ENCODE measurements at places on chromosomes 2 and 18.
A peak's percentile ranks its signal among the peaks of the same experiment; 100 is the strongest.

GRCh38 chr2:38113981-38114708 is 38.2 kb upstream of the CYP1B1 start:
- DNase-seq: no peak

GRCh38 chr2:176130147-176130956 is 847 bp downstream of the HOXD8 start:
- DNase-seq: no peak

DNA sequence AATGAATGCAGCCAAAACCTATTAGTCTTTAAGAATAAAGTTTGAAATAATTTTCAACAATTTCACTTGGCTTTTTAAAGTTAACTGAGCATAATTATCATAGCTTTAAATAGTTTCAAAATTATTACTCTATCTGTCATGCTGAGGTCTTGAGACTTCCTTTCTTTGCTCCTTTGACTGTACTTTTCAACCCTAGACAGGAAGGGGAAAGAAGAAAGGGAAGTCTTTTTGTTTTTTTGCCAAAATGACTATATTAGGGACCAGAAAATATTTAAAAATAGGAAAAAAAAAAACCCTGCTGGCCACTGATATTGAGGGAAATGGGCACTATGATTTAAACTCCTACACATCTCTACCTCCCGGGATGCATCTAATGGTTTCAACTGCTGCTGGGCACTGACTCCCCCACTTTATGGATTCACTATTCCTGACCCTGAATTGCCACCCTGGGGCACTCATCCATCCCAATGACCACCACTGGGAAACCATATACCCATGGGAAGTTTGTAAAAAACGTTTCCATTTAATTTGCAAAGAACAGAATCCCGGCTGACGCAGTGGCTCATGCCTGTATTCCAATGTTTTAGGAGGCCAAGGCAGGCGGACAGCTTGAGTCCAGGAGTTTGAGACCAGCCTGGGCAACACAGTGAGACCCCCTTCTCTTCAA is 50.5 kb downstream of the GAREM1 start:
- DNase-seq: no peak

- no peak for DNase-seq
Measured at GRCh38 chr2:214395040-214395439, 15.8 kb upstream of the VWC2L start.

- DNase-seq: no peak
Measured at GRCh38 chr2:33678436-33678835, 79.3 kb upstream of the FAM98A start.

- DNase-seq: no peak
Measured at GRCh38 chr2:174312581-174313234, 22.0 kb upstream of the SP9 start.

- DNase-seq: peak; percentile 63
Measured at GRCh38 chr2:71466301-71467179, 13.2 kb downstream of the DYSF start.

- DNase-seq: no peak
Measured at GRCh38 chr2:74014813-74015212, 30.1 kb downstream of the TET3 start.

GRCh38 chr2:223032187-223033142 is 19.5 kb upstream of the KCNE4 start:
- DNase-seq: no peak

DNA sequence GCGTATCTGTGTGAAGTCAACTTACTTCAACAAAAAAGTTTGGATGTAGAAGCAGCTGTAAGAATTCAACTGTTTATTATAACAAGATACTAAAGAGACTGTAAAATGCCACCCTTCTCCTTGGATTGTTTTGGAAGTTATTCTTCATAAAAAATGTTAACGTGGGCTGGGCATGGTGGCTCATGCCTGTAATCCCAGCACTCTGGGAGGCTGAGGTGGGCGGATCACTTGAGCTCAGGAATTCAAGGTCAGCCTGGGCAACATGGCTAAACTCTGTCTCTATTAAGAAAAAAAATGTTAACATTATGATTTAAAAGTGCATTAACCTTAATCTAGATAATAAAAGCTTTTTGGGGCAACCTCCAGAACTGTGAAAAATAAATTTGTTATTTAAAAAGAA is 7.7 kb downstream of the CIAO1 start:
- no peak for DNase-seq

DNA sequence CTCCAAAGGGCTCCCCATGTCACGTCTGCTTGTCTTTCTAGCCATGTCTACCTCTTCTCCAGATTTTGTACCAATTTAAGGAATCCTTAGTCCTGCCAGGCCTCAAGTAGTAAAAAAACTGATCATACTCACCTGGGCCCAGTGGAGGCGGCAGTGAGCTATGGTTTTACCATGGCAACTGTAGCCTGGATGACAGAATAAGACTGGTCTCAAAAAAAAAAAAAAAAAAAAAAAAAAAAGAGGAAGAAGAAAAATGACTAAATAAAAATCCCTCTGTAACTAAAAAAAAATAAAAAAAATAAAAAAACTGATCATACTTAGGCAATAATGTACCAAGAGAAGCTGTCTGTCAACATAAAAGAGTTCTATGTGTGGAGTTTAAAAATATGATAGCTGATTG is 221.6 kb downstream of the NR4A2 start:
- no peak for DNase-seq

GRCh38 chr2:196798980-196799379 is 503 bp downstream of the GTF3C3 start:
- DNase-seq: no peak

GRCh38 chr2:218009231-218009630 is 6.4 kb upstream of the TNS1 start:
- DNase-seq: no peak

DNA sequence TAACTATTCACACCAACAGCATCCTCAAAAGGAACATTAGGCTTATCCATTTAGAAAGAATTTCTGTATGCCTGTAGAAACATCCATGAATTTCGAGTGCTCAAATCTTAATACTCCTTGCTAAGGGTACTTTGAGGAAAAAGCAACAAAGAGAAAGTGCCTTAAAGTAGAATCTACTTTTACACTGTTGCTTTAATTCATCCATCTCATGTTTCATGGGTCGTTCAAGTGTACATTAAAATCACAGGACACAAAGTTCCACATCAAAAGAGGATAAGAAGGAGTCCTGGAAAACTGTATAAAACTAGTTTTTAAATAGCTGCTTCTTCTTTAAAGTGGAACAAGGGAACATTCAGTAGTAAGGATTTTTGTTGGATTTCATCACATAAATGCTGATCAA is 54.5 kb downstream of the LRP1B start:
- no peak for DNase-seq

- DNase-seq: no peak
Measured at GRCh38 chr2:151193576-151193975, 68.1 kb downstream of the RBM43 start.

- no peak for DNase-seq
Measured at GRCh38 chr2:226447338-226448300, 352.0 kb downstream of the IRS1 start.

DNA sequence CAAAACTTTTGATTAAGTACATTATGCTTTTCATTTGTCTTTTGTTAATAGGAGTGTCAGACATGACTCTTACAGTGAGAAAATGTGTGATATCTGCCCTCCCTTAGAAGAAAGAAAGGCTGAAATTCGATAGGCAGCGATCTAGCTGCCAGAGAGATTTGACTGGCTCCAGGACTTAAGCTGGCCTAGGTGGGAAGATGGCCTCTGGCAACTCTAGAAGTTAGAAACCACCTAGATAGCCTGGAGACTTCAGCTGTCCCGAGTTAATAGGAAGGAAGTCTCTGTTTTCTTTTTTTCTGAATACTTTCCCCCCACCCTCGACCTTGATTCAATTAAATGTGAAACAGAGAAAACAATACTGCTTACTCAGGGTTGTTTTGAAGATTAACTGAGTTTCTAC is 1194.7 kb upstream of the CRIM1 start:
- DNase-seq: no peak

DNA sequence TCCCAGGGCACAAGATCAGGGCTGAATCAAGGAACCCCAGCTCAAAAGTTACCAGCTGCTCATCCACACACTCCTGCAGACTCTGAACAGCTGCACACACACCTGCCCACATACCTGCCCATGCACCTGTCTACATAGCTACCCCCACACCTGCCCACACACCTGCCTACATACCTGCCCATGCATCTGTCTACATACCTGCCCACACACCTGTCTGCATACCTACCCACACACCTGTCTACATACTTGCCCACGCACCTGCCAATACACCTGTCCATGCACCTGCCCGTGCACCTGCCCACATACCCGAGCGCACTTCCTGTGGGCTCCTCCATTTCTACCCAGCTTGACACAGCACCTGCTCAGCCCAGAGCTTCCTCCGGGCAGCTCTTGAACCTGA is 122.8 kb upstream of the AGAP1 start:
- DNase-seq: no peak

- no peak for DNase-seq
Measured at GRCh38 chr2:149185942-149186490, 144.4 kb upstream of the LYPD6 start.

DNA sequence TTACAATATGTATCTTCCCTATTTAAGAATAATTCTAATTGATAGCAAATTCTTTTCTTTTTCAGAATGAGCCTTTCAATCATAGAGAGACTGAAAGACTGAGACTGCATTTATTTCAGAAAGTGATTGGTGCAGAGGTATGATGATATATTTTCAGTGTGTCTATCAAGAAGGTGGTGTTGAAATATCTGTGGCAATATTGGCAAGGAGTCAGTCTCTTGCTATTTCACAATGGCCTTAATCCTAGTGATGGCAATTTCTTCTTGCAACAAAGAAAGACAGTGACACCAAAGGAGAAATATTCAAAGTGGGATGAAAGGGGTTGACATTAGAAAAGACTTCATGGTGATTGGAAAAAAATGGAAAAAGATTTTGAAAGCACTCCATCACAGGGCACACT is 21.7 kb upstream of the ZBTB14 start:
- DNase-seq: no peak

GRCh38 chr18:27966881-27967280 is 210.0 kb downstream of the CDH2 start:
- no peak for DNase-seq

GRCh38 chr18:55179425-55179824 is 220.2 kb upstream of the CCDC68 start:
- DNase-seq: no peak

- DNase-seq: no peak
Measured at GRCh38 chr2:227942965-227943364, 71.5 kb downstream of the DAW1 start.

- no peak for DNase-seq
Measured at GRCh38 chr2:112958428-112959108, 19.2 kb upstream of the IL36G start.

DNA sequence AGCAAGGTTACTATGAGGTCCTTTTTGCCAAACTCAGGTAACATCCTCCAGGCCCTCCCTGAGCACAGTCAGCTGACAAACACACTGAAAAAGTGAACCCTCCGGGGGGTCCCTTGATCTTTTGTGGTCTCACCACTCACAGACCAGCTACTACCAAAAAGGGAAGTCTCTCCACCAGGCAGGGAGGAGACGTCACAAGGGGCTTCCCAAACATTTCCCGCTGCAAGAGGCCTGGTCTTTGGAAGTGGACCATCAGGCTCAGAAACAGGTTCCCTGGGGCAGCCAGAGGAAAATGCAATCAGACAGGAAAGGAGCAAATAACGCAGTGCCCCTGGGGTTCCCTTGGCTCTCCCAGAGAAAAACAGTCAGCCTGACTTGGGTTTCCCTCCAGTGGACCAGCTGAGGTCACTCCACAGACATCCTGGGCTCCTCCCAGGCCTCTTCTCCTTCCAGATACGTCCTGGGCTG is 38.7 kb upstream of the POMC start:
- DNase-seq: peak; percentile 34

DNA sequence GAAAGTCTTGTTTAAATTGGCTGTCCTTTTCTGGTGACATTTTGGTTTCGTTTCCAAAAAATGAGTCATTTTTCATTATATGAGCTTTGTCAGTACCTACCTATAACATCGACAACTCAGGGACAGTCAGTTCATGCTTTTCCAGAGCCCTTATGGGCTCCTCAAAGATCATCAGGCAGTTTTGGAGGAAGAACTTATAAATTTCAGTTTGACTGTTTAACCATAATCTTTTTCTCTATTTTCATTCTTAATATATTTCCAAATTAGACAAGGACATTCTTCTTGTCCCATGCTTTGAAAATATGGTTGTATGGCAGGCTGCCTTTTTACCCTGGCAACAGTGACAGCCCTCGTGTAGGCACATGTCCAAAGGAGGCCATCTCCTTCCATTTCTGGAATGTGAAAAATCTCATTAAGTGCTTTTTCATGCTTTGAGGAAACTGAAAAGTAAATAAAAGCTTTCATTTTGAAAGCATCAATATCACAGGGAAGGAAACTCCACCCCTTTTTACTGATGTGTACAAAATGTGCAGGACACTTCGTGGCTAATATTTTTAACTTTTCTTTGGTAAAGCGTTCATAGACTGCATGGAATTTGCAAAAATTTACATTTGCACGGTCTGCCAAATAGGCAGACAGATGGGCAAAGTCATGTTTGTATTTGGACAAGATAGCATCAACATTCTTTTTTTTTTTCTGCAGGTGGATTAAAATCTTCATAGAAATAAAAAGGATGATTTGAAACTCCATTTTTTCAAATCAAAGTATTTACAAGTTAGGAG is 7.2 kb upstream of the PROC start:
- no peak for DNase-seq
